Activated T-cell treated with anti-CD3 and anti-CD28 coated beads, Interleukin-2, amount 50 U/mL, for 1 hour (primary cell): ENCODE measurements at places on chromosomes 3 and 15.

DNA sequence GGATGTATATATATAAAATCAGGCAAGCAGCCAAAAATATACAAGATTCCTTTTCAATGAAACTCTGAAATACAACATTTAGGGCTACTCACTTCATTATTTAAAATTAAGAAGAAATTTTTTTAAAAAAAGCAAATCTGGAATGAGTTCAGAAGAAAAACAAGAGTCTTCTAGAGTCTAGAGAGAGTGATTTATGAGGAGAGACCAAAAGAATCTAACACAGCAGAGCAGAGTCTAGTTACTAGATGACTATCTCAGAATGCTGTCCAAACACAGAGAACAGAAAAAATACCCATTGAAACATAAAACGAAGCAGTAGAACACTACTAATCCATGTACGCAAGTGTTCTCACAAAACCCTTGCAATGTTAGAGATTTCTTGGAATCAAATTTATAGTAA, 275.2 kb upstream of the CBLB start:
- no peak for DNase-seq

GRCh38 chr3:39005295-39005694, 46.4 kb downstream of the SCN11A start:
- no peak for DNase-seq

GRCh38 chr3:196135693-196136639, 54.1 kb upstream of the TFRC start:
- no peak for DNase-seq

- no peak for DNase-seq
Observed at GRCh38 chr3:107633327-107634098, 110.8 kb downstream of the BBX start.

DNA sequence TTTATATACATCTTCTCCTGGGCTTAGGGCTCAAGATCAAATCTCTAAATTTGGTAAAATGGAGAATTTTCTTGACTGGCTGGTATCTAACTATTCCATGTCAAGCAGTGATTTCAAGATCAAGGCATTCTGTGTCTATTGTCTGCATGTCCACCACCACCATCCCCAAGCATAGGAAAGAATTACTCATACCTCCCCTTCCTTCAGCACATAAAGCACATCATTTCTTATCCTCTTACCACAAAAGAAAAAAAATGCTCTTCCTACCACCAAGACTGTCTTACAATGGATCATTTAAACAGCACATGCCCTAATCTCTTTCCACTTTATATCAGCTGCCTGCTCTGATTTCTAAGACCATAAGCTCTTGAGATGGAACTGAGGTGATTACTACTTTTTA, 470.5 kb upstream of the THBS1 start:
- no peak for DNase-seq
